Activated T-helper 1 cell treated with anti-CD3 and anti-CD28 coated beads, Interleukin-12 subunit alpha, Interleukin-12 subunit beta, Interleukin-2, Interleukin-4 antibody, amounts not matched to agents 30 ng/mL and 10 ng/mL and 1 ng/mL, durations not matched to agents 14 hours and 24 hours and 36 hours (primary cell): ENCODE measurements at places on chromosomes 5 and 9. TPM values are rescaled to one million over a fixed set of nuclear protein-coding genes. Genes with fewer than 3 reads are reported as not detected.

PCDHA9 gene
- not detected in 2 replicates for total RNA-seq

CDH9 gene
- total RNA-seq: not detected in 2 replicates

P4HA2 gene
- 48.7 and 49.4 TPM in 2 replicates for total RNA-seq

OGN gene
- total RNA-seq: not detected in 2 replicates

TMOD1 gene
- total RNA-seq: 0.81 and 0.86 TPM in 2 replicates

DNA sequence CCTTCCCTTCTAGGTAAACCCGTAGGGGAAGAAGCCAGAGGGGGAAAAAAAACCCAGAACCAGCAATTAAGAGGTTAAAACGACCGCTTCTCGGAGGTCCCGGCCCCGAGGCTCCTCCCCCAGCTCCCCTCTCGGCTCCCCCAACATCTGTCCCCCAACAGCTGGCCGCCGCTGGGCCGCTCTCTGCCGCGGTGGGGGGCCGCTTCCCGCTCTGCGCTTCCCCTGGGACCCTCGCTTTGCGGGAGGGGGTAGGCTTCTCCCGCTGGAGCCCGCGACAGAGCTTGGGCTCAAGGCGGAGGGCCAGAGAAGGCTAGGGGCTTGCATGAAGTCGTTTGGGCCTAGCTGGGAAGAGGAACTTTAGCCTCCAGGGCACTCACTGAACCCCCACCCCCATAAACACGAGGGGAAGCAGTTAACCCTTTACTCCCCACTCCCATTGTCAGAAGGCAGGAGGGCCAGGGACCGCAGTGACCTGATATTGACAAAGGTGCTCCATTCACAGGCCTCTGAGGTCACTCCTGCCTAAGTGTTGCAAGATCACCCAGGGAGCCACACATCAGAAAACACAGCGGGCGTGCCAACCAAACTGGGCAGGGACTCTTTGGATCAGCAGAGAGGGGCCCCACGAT lies 7.5 kb downstream of the LHX6 start:
- DNase-seq: no peak
- H3K4me3 ChIP-seq: no peak overlapping the region
- H3K27ac ChIP-seq: no peak overlapping the region
- H3K27me3 ChIP-seq: peaks cover 71% of the 10 kb centered on the region

DNA sequence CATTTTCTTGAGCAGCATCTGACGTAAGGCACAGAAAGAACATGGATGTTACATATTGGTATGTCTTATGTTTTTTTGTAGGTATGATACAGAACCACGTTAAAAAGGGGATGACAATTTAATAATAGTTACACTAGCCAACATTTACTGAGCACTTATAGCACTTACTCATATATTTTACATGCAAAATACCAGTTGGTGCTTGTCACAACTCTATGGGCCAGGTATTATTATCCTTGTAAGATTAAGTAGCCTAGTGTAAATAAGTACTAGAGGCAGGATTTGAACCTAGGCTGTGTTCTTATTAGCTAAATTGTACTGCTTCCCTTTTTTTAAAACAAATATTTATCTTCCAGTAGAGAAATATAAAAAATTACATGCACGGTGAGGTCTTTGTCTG lies 83.5 kb downstream of the RANBP17 start:
- peaks cover 2% of the 10 kb centered on the region for H3K27me3 ChIP-seq
- no peak overlapping the region for H3K27ac ChIP-seq
- no peak for DNase-seq
- no peak overlapping the region for H3K4me3 ChIP-seq
- H3K36me3 ChIP-seq: no peaks in the 10 kb centered on the region

- H3K27me3 ChIP-seq: peaks cover 4% of the 10 kb centered on the region
- H3K4me1 ChIP-seq: no peaks in the 10 kb centered on the region
- no peak for DNase-seq
Measured at GRCh38 chr5:82287625-82288024, 9.5 kb upstream of the RPS23 start.

DNA sequence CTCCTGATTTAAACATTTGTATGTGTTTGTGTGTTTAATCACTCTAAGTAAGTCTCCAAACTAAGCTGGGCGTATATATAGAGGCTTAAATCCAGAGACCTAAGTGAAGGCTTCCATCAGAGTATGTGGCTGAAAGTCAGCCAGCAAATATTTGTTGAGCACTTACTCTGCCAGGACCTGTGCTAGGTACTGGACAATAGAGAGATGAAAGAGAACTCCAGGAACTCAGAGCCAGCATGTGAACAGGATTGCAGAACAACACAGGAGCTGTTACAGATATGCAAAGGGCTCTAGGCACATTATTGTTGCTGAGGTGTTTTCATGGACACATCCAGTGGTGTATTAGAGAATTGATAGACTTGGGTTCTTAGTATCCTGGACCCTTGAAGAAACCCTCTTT lies 4.7 kb upstream of the BNIP1 start:
- peaks cover 3% of the 10 kb centered on the region for H3K36me3 ChIP-seq
- H3K4me1 ChIP-seq: peaks cover 5% of the 10 kb centered on the region
- H3K4me3 ChIP-seq: no peak overlapping the region
- no peak overlapping the region for H3K27ac ChIP-seq

DNA sequence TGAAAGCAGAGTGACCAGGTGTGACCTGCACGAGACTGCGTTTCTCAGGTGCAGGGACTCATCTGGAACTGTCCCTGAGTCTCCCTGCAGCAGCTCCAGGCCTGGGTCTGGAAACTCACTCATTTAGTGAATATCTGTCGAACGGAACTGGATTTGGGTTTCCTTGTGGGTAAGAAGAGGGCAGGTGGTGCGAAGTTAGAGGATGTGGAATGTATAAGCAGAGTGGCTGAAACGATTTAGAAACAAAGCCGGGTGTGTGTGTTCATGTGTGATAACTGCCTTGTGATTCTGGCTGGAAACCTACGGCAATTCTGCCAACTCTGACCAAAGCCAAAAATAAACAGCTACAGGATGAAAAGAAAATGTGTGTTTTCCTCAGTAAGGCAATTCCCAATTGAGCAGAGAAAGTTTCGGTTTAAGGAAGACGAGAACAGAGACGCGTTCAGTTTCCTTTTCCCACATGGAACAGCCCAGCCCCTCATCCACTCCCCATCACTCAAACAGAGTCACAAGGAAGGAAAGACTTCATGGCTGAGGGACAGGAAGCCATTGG lies 130.3 kb downstream of the NSG2 start:
- no peaks in the 10 kb centered on the region for H3K36me3 ChIP-seq
- H3K4me1 ChIP-seq: no peaks in the 10 kb centered on the region
- no peak for DNase-seq

DNA sequence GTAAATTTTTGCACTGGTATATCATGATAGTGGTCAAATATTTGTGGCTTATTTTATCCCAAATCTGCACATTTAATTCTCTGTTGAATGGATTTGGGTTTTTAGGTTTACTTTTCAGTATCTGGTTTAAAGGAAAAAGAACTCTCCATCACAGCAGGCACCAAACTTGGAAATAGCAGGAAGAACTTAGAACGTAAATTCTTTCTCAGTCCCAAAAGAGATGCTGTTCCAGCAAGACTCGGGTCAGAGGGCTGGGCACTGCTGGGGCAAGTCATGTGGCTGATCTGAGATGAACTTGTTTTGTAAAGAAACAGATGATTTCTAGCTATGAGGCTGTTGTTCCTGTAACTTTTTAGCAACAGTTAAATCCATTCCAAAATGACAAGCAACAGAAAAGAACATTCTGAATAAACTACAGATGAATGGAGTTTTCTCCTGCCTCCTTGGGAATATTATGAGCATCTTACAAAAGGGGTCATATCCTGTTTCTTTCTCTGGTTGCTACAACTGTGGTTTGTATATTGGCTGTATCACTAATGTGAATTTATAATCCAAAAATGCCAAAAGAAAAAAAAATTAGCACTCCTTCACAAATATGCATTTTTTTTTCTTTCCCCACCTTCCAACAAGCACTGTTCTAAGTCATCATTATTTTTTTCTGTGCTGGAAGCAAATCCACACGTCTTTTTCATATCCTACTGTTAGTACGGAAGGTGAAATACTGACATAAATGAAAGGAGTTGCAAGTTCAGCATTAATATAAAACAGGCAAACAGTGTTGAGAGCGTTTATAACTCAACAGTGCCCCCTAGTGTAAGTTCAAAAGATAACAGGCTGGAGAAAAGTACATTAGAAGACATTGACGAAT lies 31.1 kb downstream of the OR2K2 start:
- peaks cover 3% of the 10 kb centered on the region for H3K4me1 ChIP-seq
- no peak overlapping the region for H3K4me3 ChIP-seq
- H3K27ac ChIP-seq: no peak overlapping the region

- H3K36me3 ChIP-seq: no peaks in the 10 kb centered on the region
- no peak overlapping the region for H3K27ac ChIP-seq
- no peak overlapping the region for H3K4me3 ChIP-seq
Measured at GRCh38 chr9:89939181-89939580, 334.4 kb downstream of the GADD45G start.

GRCh38 chr5:6243706-6244338 lies 134.5 kb downstream of the MED10 start:
- no peak overlapping the region for H3K4me3 ChIP-seq
- H3K4me1 ChIP-seq: peaks cover 16% of the 10 kb centered on the region
- no peak overlapping the region for H3K27ac ChIP-seq
- H3K36me3 ChIP-seq: no peaks in the 10 kb centered on the region
- H3K27me3 ChIP-seq: peaks cover 2% of the 10 kb centered on the region

- peaks cover 5% of the 10 kb centered on the region for H3K36me3 ChIP-seq
- H3K27ac ChIP-seq: no peak overlapping the region
- H3K4me1 ChIP-seq: peaks cover 9% of the 10 kb centered on the region
- no peaks in the 10 kb centered on the region for H3K27me3 ChIP-seq
- H3K4me3 ChIP-seq: no peak overlapping the region
Measured at GRCh38 chr9:100359057-100359456, 6.3 kb upstream of the TEX10 start.

DNA sequence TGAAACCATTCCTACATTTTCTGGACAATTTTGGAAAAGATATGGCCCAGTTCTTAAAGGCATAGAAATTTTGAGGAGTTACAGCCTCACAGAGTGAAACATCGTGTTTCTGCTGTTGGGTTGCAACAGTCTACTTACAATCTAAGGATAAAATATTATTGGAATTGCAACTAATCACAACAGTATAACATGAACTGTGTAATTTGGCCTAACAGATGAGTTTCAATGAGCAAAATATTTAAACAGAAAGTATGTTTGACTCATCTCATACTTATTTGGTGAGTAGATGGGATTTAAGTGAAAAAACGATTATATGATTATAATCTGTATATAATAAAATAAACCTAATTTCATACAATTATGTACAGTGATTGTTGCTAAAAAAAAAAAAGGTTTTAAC lies 1061.8 kb downstream of the CDH12 start:
- no peak for DNase-seq
- no peaks in the 10 kb centered on the region for H3K4me1 ChIP-seq
- H3K36me3 ChIP-seq: no peaks in the 10 kb centered on the region
- no peaks in the 10 kb centered on the region for H3K27me3 ChIP-seq

GRCh38 chr5:132266836-132267160 lies 9.3 kb downstream of the PDLIM4 start:
- no peaks in the 10 kb centered on the region for H3K36me3 ChIP-seq
- peaks cover 22% of the 10 kb centered on the region for H3K4me1 ChIP-seq
- no peak for DNase-seq
- H3K27ac ChIP-seq: no peak overlapping the region
- no peak overlapping the region for H3K4me3 ChIP-seq

DNA sequence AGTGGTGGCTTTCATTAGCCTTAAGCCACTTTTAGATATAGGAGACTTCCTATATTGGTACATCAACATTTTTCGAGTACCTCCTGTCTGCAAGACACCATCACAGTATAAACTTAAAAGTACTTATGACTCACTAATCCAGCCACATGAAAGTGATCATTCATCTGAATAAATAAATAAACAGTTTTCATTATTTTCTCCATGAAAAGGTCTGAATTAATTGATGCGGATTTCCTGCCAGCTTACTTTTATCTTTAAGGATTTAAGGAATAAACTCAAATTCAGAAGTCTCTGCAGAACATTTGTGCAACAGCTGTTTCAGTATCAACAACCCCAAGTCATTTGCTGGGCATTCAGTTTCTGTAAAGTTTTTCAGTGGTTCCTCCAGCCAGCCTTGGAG lies 4.0 kb downstream of the SAP30L start:
- no peak overlapping the region for H3K4me3 ChIP-seq
- no peaks in the 10 kb centered on the region for H3K27me3 ChIP-seq
- peaks cover 40% of the 10 kb centered on the region for H3K4me1 ChIP-seq
- no peak for DNase-seq
- peaks cover 35% of the 10 kb centered on the region for H3K36me3 ChIP-seq

DNA sequence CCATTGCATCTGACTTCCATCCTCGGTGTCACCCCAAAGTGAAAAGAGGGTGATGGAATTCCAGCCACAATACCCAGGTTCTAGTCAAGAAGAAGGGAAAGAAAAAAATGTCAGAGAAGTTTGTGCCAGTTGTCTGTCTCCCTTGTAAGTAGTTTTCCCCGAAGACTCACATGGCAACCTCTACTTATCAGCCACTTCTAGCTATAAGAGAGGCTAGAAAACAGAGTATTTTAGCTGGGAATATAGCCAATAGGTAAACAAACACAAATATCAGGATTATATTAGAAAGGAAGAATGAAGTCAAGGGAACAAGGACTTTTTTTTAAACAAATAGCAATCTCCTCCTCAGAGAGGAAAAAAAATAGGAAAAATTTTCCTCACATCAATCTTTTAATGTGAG lies 12.2 kb upstream of the ISL1 start:
- no peak overlapping the region for H3K4me3 ChIP-seq
- H3K4me1 ChIP-seq: no peaks in the 10 kb centered on the region
- H3K27me3 ChIP-seq: peaks cover 3% of the 10 kb centered on the region
- DNase-seq: no peak
- H3K36me3 ChIP-seq: no peaks in the 10 kb centered on the region
- H3K27ac ChIP-seq: no peak overlapping the region

DNA sequence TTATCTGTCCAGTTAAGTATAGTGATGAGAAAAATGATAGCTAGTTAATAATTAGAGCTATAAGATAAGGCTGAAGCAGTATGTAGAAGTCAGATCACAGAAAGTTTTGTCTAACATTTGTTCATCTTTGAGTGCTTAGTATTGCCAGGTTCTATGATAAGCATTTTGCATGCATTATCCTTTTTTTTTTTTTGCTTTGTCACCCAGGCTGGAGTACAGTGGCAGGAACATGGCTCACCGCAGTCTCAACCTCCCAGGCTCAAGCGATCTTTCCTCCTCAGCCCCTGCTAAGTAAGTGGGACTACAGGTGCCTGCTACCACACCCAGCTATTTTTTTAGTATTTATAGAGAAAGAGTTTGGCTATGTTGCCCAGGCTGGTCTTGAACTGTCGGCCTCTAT lies 17.5 kb downstream of the BAAT start:
- no peak overlapping the region for H3K4me3 ChIP-seq
- H3K27ac ChIP-seq: no peak overlapping the region
- H3K27me3 ChIP-seq: no peaks in the 10 kb centered on the region
- H3K36me3 ChIP-seq: no peaks in the 10 kb centered on the region
- DNase-seq: no peak

DNA sequence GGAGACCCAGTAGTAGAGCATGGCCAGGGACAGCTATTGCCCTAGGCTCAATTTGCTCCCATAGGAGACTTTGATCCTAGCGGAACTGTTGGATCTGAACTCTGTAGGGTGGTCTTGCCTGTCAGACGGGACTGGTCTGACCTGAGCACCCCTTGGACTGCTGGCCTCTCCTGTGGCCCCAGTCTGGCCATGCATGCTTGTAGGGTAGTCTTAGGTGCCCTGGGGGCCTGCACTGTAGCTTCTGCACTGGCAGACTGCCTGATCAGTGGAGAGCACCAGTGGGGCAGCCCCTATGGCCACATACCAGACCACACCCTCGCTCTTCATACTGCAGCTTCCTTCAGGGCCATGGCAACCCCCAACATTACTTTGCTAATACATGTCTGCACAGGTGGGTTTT lies 396.1 kb upstream of the GRAMD2B start:
- no peaks in the 10 kb centered on the region for H3K36me3 ChIP-seq
- no peak overlapping the region for H3K27ac ChIP-seq
- DNase-seq: no peak
